ENCODE measurements at places on chromosomes 4 and X.

- no peak for DNase-seq
Observed at GRCh38 chr4:39664828-39665731, 26.4 kb upstream of the SMIM14 start.

- DNase-seq, result no peak
Observed at GRCh38 chr4:89193843-89194242, 82.5 kb downstream of the TIGD2 start.

DNA sequence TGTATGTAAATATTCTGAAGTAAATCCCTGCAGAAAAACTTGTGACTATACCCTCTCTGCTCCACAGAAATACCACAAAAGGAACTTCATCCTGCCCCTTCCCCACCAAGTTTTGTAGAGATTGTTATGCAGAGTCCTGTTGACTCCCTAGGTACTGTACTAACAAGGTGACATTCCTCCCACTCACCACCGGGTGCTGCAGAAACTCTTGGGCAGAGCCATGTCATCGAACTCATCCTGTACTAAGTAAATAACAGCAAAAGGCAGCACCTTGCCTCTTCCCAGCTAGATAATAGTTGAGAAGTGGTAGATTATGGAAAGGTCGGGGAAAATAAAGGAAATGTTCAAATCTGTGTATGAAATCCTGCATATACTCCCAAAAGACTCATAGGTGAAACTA lies 233.3 kb downstream of the STPG2 start:
- no peak for DNase-seq

GRCh38 chr4:151604238-151604637 lies 156.6 kb downstream of the GATB start:
- DNase-seq, result no peak

- DNase-seq, result no peak
Observed at GRCh38 chr4:104507112-104507511, 12.4 kb upstream of the CXXC4 start.

DNA sequence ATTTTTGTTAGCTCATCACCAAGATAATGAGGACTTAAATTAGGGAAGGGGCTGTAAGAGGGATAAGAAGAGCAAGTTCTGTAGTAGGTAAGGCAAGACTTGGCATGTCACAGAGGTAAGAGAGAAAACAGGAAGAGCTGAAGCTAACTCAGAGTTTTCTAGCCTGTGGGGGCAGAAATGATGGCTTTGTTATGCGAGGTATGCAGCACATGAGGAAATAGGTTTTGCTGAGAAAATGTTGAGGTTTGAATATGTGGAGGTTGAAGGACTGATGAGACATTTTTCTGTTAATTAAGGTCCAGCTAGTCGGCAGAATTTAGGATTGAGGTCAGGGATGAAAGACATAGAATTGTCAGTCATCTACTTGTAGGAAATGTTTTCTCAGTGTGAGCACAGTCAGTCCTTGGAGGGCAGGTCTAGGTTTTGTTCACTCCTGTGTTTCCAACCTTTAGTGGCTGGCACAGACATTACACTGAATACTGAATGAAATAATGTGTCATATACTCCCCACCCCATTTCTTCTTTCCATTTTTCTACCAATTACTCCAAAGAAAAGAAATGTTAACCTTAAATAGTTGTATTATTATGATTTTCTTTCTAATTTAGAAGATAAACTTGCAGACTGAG lies 154.0 kb upstream of the AADAT start:
- DNase-seq, result no peak

- no peak for DNase-seq
Observed at GRCh38 chrX:130120321-130120731, 10.0 kb upstream of the ELF4 start.

DNA sequence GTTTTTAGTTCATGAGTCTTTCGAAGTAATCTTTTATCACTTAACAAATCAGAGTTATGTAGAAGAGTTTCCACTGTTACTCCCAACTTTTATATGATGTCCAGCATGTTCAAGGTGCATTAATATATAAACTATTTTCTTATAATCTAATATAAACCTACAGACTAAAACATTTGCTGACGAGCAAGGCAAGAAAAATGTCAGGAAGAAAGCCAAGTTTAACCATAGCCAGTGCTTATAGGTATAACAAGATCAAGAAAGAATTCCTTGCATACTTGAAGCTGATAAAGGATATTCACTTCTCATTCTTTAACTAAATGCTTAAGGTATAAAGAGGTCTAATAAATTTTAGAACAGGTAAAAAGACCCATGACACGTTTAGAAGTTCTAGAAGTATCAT lies 167.7 kb downstream of the NPNT start:
- DNase-seq, result no peak

DNA sequence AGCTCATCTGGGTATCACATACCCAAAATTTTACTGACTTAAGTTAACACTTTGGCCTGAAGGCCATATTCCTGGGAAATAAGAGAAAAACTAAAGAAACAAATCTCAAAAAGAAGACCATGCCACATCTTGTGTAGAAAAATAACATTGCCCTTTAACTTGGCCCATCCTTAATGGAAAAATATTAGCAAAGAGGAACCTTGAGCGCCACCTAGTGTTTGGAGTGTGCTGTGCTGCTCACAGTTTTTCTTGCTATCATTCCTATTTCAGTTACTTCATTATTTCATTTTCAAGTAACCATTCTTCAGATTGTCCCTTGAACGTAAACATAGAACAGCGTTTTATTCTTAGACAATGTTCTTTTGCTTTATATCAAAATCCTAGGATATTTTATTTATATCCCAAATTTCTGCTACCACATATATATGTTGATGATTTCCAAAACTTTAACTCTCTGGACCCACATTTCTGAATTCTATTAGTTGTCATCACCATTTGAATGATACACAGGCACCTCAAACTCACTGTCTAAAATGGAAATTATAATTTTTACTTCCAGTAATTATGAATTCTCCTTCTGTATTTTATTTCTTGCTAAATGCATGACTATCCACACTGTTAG lies 999.0 kb upstream of the ADGRL3 start:
- DNase-seq, result no peak

GRCh38 chrX:107450823-107451509 lies 1.5 kb downstream of the FRMPD3 start:
- no peak for DNase-seq

GRCh38 chr4:130124066-130124465 lies 1028.1 kb downstream of the C4orf33 start:
- no peak for DNase-seq

DNA sequence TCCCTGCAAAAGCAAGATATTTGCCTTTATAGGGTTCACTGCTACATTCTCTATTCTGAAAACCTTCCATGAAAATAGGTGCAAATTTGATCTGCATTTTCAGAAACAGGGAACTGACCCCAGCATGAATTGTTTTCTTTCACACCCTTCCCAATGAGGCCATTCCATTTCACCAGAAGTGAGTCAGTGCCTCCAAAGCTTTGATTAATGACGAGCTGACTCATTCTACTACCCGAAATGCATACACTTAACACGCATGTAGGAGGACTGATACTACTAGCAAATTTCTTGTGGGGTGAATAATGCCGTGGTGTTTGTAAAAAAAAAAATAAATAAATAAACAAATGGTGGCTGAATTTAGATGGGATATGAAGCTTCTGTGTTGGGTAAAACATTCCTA lies 146.9 kb upstream of the FGF13 start:
- DNase-seq, result no peak

GRCh38 chrX:45187731-45188130 lies 12.9 kb downstream of the DIPK2B start:
- DNase-seq, result no peak

DNA sequence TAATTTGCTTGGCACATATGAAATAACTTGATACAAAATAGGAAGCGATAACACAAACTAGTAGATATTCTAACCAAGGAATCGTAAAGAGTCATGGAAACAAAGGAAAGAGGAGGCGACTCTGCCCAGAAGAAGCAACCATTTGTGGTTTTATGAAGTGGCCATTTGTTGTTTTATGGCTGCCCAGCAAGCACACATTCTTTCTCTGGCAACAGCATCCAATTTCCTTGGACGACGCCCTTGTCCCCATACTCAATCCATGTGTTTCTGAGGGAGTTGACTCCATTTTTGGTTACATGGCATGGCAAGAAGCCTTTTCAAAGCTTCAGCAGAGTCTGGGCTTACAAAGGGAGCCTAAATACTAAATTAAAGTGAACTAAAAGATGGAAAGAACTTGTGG lies 295.1 kb downstream of the INPP4B start:
- no peak for DNase-seq

- no peak for DNase-seq
Observed at GRCh38 chrX:15072880-15073279, 197.0 kb downstream of the ASB9 start.

GRCh38 chr4:60500810-60501209 lies 699.3 kb upstream of the ADGRL3 start:
- no peak for DNase-seq

GRCh38 chrX:119622356-119623232 lies 16.4 kb upstream of the NKRF start:
- DNase-seq, result no peak

DNA sequence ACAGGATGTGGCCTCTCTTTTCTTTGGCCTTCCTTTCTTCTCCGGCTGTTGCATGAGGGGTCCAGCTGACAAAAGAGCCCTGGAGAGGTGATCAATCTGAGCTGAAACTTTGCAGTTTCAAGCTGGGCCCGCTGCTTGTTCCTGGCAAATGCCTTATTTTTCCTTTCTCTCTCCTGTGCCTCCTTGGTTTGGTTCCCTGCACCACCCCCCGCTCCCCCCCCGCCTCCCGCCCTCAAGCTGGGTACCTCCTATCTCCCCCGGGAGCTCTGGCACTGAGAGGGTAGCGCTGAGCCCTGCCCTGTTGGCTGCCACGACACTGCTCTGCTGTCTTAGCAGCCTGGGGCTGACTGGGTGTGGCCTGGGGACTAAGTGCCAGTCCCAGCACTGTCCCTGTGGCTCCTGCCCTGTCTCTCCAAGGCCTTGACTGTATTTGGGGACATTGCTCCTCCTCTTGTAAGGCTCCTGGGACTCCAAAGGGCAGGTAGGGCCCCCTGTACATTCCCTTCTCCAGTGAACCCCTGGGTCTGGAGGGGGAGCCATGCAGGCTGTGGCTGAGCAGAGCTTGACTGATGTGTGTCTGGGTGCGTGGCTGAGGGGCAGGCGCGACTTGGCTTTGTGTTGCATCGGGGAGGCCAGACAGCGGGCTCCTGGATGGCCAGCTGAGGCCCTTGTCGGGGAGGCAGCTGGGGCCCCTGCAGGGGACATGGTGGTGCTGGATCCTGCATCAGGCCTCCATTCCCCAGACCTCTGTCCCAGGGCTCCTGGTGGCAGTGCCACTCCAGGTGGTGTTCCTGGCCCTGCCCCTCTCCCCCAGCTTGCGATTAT lies 1.1 kb downstream of the PLXNA3 start:
- no peak for DNase-seq
